ENCODE measurements at places on chromosomes 2 and 18.
A peak's percentile ranks its signal among the peaks of the same experiment; 100 is the strongest.

GRCh38 chr2:96233880-96234316 lies 25.3 kb upstream of the STARD7 start:
- no peak for DNase-seq

GRCh38 chr18:64566456-64566855 lies 417.6 kb upstream of the LINC00305 start:
- DNase-seq: no peak

GRCh38 chr18:23690505-23691068 lies 1.3 kb downstream of the LAMA3 start:
- peak; percentile 45 for DNase-seq

DNA sequence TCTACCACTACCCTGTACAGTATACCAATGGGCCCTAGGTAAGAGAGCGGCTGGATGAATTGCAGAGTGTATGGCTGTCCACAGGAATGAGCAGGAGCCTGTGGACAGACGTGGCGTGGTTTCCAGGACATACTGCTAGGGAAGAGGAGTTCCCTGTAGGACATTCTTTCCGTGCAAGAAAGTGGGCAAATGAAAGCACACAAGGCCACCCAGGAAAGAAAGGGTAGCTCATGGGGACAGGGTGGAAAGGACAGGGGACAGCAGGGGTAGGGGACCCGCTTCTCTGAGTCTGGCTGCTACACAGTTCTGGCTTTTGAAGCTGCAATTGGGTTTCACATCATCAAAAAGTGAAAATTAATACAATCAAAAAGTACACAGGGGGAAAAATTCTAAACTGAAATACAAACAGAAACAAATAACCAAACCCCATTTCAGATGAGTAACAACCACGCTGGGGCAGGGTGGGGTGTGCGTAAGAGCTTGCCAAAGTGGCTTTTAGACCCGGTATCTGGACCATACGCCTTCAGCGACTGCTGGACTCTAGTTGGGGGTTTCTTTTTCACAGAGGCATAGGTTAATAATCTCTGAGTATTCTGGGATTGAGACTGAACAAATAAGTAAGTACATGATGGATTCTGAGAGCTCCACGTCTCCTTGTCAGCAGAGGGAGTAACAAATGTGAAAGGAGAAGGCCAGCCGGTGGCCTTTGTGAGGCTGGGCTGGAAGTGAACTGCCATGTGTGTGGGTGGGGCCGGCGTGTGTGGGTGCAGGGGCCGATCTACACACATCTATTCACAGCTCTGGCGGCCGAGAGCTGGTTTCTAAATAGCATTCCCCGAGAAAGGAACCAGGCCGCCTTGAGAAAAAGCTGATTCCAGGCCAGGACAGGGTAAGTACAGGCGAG lies 84.0 kb downstream of the HDAC4 start:
- no peak for DNase-seq
